ENCODE measurements at places on chromosomes 2 and 18.

- no peak for DNase-seq
Measured at GRCh38 chr2:73832930-73833329, 4.2 kb downstream of the STAMBP start.

DNA sequence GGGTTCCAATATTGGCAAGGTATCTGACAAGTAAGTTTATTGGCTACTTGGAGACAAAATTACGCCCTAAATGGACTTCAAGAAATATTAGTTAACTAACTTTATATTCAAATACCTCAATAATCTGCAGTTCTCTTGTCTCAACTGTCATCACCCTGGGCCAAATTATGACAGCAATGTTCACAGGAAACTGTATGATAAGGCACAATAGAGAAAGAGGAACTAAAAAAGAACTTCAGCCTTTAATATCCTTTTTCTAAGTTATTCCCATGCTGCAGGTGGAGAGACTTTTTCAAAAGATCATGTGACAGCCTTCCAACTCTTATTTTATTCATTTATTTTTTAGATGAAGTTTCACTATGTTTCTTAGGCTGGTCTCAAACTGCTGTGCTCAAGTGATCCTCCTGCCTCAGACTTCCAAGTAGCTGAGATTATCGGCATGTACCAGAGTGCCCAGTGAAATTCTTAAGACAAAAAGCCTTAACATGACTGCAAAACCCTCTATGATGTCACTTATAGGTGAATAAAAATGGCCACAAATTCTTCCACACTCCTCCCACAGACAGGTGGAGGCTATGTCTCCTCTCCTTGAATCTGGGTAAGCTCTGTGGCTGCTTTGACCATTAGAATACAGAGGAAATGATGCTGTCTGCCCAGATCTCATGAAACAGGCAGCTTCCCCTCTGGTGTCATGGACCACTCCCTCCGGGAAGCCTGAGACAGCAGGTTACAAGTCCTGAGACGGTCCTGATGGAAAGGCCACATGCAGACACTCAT, 211.0 kb downstream of the TGIF1 start:
- no peak for DNase-seq

GRCh38 chr2:206004004-206004693, 81.8 kb downstream of the INO80D start:
- no peak for DNase-seq

DNA sequence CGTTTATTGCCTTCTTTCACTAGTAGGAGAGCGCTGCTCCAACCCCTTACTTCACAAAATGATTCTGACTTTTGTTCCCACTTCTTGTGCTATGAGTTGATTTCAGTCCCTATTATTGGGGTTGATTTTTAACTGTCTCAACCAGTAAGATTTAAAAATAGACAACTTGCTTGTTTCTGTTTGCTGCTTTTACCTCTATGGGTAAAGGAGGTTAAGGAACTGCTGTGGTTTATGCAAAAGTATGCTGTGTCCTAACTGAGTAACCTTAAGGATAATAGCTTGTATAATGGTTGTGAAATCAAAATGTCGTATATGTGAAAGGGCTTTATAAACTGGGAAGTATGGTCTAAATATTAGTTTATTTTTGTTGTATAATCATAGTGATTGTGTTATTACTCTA, 22.6 kb downstream of the ALMS1 start:
- no peak for DNase-seq

DNA sequence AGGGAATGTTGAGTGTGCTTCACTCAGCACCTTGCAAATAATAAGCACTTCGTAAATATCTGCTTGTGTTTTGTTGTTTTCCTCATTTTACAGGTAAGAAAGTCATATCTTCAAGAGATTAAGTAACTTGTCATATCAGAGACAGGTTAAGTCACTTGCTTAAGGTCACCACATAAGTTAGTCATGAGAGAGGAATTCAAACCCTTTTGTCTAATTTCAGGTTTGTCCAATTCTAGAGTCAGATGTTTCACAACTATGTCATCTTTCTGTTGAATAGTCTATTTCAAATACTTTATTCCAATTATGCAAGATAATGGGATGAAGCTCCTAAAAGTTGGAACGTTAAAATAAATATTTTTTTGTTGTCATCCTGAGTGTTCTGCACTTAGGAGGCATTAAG, 13.5 kb upstream of the CUL3 start:
- DNase-seq, result no peak

GRCh38 chr2:42296226-42296625, 64.8 kb downstream of the COX7A2L start:
- no peak for DNase-seq

DNA sequence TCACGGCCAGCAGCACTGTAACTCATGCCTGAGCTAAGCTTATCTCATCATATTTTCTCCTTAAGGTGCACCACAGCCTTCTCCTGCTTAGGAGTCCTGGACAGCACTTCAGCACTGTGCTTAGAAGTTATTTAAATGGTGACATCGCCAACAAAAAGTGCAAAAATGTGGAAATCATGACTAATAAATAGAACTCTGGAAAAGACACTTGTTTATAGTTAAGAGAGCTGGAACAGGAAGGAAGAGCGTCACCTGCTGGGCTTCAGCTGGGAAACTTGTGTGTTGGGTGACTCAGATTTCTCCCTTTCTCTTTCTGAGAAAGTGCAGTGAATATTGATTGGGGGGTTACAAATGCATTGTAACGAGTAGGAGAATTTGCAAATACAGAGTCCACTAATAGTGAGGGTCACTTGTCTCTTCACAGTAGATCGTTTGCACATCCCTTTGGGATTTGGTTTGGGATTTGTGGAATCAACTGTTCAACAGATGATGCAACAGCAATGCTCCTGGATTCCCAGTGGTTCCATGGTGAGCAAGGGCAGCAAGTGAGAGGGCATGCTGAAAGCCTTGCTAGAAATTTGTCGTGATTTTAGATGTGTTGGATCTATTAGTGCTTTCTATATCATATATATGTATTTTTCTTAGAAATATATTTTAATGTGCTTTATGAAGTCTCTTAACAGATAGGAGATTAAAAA, 84.2 kb downstream of the DOK6 start:
- DNase-seq, result no peak

DNA sequence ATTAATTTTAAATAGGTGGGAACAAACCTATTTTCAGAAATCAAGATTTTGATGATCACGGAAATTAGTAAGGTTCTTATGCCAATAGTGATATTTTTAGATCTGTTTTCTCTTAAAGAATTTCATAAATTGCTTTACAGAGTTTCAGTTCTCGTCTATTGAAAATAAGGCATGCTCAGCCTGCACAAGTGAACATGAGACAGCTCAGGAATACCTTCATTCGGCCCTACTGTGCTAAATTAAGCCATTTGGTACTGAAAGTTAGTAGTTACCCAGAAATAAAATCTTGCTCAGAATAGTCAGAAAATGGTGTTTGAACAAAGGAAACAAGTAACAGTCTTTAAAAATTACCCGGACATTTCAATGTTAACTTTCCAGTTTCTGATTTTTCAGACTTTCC, 60.4 kb downstream of the DLGAP1 start:
- no peak for DNase-seq

DNA sequence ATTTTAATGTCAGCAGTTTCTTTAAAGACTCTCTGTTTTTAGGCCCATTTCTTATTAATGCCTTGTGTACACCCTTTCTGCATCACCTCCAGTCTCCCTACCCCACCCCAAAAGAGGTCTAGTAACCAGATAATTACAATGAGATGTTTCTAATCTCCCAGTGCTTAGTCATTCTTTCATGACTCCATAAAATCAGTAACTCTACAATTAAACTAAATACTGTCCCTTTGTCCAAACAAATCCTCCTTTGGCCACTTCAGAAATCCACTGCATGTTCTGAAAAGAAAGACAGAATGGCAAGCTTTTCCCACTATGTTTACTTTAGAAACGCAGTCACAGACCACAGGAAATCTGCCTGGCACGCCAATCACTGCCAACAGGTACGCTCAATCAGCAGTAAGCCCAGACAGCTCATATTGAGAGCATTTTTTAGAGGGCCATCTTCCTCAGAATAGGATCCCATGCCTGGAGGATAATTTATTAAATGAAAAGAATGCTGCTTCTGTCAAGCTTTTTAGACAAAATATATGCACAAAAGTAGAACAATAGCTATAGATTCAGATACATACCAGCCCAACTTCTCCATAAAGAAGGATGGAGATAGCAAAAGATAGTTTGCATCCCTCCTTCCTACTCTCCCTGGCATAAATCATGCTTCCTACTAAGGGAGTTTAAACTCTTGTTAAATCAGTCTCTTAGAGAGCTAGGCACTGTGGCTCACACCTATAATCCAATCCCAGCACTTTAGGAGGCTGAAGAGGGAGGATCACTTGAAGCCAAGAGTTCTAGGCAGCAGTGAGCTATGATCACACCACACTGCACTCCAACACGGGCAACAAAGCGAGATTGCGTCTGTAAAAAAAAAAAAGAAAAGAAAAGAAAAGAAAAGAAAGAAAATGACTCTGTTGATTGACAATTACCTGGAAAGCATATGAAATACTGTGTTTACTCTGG, 14.6 kb downstream of the CLASP1 start:
- DNase-seq, result no peak

DNA sequence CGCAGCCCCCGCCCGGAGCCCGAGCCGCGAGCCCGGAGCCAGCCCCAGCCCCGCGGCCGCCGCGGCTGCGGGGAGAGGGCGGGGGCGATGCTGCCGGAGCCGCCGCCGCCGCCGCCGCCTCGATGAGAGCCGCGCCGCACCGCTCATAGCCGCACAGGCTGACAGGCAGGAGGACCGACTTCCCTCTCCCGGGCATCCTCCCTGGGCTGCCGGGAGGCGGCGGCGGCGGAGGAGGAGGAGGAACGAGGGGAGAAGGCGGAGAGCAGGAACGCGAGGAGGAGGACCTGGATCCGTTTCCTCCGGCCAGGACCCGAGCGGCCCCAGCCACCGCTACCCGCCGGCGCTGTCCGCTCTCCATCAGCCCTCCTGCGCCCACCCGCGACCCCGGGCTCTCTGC, 370 bp downstream of the KLHL29 start:
- no peak for DNase-seq

DNA sequence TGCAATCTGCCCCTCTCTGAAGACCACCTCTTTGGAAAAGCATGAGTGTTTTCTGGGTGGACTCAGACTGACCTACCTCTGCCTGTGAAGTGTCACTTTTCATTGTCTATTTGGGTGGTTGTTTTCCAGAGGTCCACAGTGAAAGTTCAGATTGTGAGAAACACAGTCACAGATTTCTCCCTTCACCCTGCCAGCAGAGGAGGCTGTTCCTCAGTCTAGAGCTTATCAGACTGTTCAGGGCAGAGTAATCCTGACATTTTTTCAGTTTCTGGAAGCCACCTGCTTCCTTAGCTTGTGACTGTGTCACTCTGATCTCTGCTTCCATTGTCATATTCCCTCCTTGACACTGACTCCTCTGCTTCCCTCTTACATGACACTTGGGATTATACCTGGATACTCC, 55.4 kb upstream of the RMP24 start:
- DNase-seq, result no peak

DNA sequence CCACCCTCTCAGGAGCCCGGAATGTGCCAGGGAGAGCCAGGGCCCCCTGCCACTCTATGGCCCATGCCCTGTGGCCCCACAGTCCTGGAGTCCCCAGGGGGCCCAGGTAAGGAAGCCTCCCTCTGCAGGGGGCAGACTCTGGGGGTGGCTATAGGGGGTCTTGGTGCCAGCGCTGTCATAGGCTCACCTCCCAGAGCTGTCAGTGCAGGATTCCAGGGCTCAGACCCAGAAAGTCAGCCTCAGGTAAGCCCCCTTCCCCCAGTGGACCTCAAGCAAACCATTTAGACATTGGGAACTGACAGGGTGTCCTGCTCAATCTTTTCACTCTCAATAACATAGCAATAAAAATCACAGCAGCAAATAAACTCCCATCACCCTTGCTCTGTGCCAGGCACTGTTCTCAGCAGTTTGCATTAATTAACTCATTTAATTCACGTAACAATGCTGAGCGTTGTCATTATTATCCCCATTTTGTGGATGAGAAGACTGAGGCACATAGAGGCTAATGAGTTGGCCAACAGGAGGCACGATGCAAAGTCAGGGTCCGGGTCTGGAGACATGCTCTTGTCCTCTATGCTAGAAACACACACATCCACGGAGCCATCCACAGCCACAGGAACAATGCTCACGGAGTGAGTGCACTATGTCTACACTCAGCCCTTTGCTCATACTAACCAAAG, 79.6 kb downstream of the TNS1 start:
- no peak for DNase-seq

GRCh38 chr2:98729652-98730051, 1.3 kb downstream of the MGAT4A start:
- no peak for DNase-seq

DNA sequence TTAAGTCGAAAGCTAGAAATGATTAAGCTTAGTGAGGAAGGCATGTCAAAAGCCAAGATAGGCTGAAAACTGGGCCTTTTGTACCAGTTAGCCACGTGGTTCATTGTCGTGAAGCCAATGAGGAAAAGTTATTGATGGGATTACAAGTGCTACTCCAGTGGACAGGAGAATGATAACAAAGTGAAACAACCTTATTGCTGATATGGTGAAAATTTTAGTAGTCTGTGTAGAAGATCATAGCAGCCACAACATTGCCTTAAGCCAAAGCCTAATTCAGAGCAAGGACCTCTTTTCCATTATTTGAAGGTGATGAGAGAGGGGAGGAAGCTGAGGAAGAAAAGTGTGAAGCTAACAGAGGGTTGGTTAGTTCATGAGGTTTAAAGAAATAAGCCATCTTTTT, 24.1 kb upstream of the RAMP1 start:
- DNase-seq, result no peak

DNA sequence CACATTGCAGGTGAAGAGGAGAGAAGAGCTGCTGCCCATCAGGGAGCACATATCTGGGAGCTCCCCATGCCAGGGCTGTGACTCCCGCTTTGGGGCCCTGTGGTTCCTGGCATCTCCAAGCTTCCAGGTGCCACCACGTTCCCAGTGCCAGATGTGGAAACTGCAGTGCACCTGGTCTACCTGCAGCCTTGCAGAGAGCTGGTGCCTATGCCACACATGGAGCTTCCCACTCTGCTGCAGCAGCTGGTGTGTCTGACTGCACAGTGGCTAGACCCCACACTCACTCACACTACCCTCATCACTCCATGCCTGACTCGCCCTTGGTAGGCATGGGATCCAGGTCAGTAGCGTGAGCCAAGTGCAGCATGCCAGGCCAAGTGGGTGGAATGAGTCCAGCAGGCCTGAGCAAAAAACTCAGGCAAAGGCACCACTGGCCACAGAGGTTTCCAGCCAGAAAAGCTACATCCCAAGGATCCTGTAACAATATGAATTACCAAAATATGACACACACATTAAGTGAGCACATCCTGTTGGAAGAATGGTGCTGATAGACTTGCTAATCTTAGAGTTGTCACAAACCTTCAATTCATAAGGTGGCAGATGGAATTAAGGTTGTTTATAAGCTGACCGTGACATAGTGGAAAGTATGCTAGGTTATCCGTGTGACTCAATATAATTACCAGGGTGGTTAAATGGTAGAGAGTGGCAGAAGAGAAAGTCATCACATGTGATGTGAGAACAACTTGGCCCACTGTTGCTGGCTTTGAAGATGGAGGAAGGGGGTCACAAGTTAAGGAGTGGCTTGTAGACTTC, 150.9 kb downstream of the EHBP1 start:
- no peak for DNase-seq

- DNase-seq, result peak; percentile 23
Measured at GRCh38 chr18:75207310-75208154, 1.4 kb downstream of the PTGR3 start.

GRCh38 chr18:72342933-72343332, 201.2 kb downstream of the CBLN2 start:
- no peak for DNase-seq
